ENCODE measurements at places on chromosomes 12 and 14.

DNA sequence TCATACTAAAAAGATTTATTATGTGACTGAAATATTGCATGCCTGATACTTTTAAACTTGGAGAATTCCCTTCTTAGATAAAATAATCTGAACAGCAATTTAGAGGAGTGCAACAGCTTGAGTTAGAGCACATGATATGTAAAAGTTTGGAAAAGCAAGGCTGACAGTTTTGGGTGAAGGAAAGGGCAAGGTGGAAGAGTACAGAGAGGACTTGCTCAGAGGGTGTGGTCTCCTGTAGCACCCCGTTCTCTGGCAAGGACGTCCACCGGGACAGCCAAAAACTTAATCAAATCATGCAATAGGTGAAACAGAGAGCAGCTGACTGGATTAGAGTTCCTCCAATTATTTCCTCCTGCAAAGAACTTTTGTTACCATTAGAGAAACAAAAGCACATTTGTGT is 65.2 kb upstream of the PDZRN4 start:
- DNase-seq, result no peak

- DNase-seq, result no peak
Measured at GRCh38 chr14:51933191-51933590, 56.2 kb upstream of the RTRAF start.

DNA sequence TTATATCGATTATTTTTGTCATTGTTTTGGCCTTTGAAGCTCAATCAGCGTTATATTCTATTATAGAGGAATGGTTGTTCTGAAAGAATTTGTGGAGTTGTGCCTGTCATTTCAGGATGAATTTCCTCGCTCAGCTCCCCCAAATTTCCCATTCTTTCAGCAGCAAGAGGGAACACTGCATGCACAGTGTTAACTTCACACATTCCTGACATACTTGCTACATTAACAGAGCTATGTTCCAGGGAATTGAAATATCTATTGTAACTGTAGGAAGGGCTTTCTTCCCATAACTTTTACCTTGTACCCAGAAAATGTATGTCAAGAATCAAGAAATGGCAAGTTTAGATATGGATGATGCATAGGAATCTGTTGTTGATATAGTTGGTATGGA is 379.0 kb downstream of the LRIG3 start:
- no peak for DNase-seq

DNA sequence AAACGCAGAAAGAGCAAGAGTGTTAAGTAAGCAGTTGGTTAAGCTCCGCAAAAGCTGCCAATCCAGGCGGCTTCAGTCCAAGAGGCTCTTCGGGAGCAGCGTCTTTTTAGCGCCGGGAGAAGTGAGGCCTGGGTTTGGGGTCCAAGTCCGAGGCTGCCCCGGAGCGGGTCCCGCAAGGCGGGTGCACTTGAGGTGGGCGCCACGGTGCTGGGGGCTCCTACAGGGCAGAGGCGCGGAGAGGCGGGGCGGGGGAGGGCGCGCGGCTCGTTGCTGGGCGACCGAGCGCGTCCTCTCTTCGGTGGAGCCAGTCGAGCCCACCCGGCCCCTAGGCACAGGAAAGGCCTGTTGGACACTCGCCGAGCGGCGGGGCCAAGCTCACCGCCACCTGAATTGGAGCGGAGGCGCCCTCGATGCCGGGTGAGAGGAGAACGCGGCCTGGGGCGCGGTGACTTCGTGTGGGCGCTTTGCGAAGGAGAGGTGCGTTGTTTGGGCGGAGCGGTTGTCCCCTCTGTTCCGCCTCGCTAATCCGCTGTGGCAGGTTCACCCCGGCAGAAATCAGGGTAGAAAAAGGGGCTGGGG is 15.6 kb downstream of the TTC6 start:
- no peak for DNase-seq
